GM12892 (cell line): ENCODE measurements at places on chromosomes 1 and 21.

GRCh38 chr1:153349363-153350320 lies 1.0 kb upstream of the PGLYRP4 start:
- no peak for DNase-seq

DNA sequence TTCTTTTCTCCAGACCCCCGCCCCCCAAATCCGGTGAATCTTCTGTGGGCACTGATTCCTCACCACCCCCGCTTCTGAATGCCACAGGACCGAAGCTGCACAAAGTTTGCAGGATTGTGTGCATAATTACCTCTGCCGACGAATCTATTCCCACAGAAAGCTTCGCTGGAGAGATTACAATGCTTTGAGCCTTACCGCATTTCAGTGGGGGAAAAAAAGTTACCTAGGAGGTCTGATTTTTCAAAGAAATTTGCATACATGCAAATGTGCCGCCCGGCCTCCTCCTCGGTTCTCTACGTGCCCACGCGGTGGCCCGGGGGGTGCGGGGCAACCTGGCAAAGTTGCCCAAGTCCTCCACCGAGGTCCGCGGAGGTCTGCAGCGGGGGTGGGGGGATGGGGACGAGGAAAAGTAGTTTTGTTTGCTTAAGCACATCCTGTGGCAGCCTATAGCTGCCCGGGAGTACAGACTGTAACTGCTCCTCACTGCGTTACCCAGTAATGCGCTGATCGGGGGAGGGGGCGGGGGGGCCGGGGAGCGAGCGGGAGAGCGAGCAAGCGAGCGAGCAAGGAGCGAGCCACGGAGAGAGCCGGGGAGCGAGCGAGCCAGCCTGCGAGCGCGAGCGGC lies 563 bp upstream of the NFIA start:
- DNase-seq = no peak

GRCh38 chr1:19435181-19435580 lies 50.2 kb downstream of the CAPZB start:
- DNase-seq = no peak

- DNase-seq = no peak
Measured at GRCh38 chr1:216705676-216706075, 17.6 kb downstream of the ESRRG start.

DNA sequence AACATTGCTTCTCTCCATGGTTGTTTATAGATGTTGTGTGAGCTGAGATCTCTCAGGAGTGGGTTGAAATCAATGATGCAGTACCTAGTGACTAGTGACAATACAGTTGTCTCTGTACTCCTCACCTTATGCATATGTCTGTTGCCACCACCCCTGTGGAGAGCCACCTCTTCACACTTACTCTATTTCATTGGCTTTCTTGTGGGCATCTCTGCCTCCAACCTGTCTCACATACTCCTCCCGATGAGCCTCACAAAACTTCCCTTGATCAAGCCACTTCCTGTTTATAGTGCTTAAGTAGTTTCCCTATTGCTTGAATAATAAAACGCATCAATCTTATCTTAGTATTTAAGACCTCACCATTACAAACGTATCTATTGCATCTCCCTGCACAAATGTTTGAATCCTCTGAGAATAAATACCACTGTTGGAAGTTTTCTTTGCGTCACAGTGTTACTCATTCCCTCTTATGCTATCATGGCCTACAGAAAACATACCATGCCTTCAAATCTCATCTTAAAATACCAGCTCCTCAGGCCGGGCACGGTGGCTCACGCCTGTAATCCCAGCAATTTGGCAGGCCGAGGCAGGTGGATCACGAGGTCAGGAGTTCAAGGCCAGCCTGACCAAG lies 54.7 kb upstream of the GREM2 start:
- DNase-seq = no peak
